NCI-H2029 (cell line): ENCODE measurements at places on chromosomes 16 and 17.

DNA sequence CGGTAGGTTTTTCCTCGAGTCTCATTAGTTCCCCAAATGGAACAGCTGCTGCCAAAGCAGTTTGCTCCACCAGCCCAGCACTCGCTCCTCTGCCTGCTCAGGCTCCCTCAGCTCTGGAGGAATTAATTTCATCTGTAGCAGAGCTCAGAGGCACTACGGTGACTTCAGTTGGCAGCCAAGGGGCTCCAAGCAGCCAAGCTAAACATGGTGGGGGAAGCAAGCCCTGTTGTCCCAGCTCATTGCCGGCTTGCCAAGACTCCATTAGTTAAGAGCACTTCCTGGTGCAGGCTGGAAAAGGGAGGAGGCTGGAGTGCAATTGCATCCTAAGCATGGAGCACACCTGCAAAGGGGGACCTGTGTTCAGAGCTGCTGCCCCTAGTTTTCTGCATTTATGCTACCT lies 78.7 kb upstream of the GPRC5B start:
- DNase-seq: peak; percentile 92

- DNase-seq: no peak
Observed at GRCh38 chr16:89350701-89351380, 133.3 kb downstream of the ZNF778 start.

DNA sequence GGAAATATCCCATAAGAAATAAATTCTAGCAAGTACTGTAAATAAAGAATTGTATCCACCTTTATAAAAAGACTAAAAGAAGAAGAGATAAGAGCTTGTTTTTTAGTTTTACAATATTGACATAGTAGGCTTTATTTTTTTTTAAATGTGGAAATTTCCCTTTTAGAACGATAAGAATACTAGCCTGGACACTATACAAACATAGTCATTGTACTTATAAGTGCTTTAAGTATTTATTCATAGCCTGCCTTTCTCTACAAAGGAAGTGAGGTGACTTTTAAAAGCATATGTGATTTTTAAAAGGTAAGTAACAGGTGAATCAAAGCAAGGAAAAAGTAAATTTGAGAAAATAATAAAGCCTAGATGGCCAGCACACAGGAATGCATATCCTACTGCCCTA lies 17.7 kb downstream of the TOX3 start:
- DNase-seq: no peak

DNA sequence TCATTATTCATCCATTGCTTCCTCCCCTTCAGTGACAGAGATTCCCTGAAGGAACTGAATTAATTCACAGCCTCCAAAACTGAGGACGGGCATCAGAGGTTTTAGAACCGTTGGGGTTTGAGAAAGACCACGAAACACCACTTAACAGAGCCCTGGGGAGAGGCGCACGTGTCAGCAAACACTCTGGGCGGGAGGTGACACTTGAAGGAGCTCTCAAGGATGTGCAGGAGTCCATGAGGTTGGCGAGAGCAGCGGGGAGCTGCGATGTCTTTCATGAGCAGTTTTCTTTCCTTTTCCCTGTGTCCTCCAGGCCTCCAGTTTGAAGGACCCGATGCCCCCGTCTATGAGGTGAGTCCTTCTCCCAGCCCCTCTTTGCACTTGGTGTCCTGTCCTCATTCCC lies 23.7 kb downstream of the B4GALNT2 start:
- DNase-seq: no peak

DNA sequence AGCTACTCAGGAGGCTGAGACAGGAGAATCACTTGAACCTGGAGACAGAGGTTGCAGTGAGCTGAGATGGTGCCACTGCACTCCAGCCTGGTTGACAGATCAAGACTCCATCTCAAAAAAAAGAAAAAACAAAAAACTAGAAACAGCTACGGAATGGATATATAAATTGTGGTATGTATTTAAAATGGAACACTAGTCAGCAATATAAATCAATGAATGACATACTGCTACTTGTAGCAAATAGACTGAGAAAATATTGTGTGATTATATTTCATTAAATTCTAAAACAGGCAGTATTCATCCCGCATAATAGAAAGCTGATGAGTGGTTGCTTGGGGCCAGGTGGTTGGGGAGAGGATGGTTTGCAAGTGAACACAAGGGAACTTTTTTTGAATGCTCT lies 261.7 kb downstream of the BCAS3 start:
- DNase-seq: no peak

GRCh38 chr16:27430512-27430911 lies 28.5 kb downstream of the IL21R start:
- no peak for DNase-seq

DNA sequence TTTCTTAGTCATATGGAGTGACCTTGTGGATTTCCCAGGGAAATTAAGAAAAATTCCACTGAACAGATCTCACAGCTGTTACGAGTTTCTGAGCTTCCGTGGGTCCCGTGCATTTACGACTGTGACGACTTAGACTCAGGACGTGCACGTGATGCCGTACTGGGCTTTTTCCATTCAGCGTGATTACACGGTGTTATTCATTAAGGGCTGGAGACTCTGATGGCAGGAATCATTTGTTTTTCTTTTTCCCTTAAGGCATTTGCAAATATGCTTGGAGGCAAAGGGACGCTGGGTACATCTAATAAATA lies 57.2 kb downstream of the TBC1D16 start:
- DNase-seq: no peak

DNA sequence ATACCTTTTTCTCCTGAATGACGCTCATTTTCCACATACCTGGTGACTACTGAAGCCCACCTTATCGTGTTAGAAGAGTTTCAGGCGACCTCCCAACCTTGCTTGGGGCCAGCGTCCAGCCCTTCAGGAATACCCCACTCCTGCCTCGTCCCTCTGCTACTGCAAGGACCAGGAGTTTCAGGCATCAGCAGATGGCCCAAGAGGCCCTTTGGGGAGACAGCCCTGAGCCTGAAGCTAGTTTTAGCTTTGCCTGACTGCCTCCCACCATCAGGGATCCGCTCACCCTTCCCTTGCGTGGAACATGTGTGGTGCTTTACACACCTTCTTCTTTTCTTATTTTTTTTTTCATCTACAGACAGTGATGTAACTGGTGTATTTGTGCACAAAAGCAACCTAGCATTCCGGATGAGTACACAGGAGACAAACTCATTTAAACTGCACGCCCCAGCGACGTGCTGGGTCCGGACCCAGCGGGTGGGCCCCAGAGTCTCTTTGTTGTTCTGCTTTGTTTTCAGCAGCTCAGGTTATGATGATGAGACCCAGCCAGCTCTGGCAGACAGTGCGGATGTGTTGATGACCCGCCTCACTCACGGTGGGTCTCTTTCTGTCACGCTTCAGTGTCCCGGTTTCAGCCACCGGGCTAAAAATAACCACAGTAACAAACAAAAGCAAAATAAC lies 242.4 kb downstream of the C16orf95 start:
- DNase-seq: no peak

DNA sequence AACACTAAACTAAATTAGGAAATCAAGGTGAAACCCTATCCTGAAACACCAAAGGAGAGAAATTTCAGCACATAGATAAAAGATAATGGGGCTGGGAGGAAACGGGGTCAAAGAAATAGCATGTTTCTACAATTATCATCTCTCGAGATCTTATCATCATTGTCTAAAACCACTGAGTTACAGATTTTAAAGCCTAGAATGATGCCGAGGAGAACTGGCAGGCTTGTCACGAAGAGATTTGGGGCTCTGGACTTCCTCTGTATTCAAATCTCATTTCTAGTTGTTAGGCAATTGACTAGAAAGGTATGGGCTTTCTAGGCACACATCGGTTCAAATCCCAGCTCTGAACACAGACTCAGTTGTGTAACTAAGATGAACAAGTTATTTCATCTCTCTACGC lies 9.3 kb downstream of the PDZD9 start:
- no peak for DNase-seq

DNA sequence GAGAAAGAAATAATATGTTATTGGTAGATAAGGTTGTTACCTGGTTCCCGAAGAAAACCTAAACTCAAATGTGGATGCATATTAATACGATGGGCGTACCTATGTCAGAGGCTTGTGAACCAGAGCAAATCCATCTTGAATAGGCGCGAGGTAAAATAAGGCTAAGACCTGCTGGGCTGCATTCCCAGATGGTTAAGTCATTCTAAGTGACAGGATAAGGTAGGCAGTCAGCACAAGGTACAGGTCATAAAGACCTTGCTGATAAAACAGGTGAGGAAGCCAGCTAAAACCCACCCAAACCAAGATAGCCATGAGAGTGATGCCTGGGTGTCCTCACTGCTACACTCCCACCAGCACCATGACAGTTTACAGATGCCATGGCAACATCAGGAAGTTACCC lies 1400.1 kb downstream of the CDH8 start:
- DNase-seq: no peak

- DNase-seq: no peak
Observed at GRCh38 chr16:48912360-48912759, 302.4 kb upstream of the N4BP1 start.

DNA sequence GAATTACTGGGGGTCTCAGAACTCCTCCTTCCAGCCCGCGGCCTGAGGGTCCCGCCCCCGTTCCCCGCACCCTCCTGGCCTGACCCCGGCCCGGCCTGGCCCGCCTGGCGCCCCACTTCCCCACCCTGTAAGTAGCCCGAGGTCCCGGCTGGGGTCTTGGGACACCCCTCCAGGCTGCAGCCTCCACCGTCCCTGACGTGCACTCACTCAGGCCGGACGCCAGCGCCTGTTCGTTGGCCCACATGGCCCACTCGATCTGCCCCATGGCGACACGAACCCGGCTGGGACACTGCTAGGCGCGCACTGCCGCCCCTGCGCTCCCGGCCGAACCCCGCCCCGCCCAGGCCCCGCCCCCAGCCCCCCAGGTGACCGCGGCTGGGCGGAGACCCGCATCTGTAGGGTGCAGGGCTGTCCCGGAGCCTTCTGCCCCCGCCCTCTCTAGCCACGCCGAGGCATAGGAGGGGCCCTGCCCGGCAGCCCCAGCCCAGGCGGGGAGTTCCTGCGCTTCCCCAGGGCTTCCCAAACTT lies at the start of gene CYBA:
TSS of gene CYBA (minus strand) at position 305 of the 527 bp plus-strand sequence. CDS start at position 265, 40 bp downstream.
- peak; percentile 13 for DNase-seq

- no peak for DNase-seq
Observed at GRCh38 chr17:73138541-73139138, 26.2 kb upstream of the SSTR2 start.

- peak; percentile 56 for DNase-seq
Observed at GRCh38 chr17:82105882-82106687, 8.0 kb upstream of the FASN start.

GRCh38 chr17:18925187-18925586 lies 26.8 kb upstream of the SLC5A10 start:
- DNase-seq: no peak

DNA sequence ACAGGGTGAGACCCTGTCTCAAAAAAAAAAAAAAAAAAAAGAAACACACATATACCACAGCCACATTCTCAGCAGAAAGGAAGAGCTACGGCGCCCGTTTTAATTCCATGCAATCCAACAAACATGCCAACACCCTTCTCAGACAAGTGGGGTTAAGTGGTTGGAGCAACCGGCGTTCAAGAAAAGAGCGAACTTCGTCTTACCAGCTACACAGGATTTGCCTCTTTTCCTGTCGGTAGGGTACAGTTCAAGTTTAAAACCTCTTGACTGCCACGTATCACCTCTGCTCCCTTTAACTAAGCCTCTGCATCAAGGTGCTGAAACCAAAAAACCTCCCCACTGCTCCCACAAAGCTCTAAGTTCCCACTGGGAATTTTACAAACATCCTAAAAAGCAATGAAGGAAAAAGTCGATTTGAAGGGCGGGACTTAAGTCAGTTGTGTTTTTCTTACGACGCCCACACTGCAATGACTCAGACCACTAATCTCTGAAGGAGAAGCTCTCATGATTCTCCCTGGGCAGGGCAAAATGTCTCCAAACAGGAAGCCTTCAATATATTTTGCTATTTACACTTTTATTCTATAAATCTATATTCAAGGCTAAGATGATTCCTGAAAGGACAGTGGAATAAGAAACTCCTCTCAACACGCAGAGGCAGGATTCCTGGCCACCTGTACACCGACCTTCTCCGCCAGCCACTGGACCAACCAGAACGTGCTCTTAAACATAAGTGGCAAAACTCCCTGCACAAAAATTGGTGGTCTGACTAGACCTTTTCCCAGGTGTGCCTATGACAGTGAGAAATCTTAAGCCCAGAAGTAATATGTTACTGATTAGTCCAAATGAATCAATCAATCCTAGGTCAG lies 18.8 kb downstream of the SRP68 start:
- no peak for DNase-seq

DNA sequence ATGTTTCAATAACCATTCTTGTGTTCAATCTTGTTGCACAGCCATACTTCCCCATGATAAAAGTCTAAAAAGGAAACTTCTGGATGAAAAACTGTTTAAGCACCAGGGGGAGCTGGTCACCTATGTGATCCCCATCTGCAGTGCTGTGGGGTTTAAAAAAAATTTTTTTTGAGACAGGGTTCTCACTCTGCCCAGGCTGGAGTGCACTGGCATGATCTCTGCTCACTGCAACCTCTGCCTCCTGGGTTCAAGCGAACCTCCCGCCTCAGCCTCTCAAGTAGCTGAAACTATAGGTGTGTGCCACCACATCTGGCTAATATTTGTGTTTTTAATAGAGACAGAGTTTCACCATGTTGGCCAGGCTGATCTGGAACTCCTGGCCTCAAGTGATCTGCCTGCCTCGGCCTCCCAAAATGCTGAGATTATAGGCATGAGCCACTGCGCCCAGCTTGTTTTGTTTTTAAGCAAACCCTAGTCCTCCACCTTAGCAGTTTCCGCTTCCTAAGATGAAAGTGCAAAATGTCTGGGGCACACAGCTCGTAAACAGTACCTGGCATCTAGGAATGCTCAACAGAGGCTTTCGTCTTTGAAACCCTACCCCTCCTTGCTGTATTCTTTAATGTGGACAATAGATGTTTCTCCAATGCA lies 25.4 kb downstream of the DNAJA2 start:
- DNase-seq: no peak

DNA sequence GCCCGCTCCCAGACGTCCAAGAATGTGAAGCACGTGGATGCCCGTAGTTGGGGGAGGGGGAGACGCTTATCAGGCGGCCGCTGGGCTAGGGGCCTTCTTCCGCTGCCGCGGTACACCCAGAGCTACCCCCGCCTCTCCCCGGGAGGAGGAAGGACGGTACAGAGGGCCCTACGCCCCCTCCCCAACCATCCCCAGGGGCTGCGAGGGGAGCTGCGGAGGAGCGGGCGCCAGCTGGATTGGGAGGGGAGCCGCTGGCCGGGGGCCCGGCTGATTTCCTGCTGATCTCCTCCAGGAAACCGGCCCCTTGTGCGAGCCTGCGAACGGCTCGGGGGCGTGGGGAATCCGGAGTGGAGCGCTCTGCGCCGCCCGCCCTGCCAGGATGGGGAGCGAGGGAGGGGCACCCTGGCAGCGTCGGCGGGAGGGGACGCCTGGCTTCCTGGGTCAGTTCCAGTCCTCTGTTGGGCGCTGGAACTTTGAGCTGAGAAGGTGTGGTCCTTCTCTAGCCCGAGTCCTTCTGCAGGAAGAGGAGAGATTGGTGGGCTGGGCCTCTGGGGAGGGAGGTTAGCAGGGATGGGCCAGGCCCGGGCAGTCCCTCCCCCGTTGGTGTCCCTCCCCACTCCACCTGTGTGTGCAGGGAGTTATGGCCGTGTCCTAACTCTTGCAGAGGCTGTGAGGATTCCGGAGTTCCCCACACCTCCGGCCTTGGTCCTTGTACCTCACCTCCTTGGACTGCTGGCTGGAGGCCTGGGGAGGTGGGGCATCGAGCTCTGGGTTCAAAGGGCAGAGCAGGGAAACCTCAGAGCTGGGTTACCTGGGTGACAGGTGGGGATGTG lies 19.2 kb downstream of the GJD3 start:
- peak; percentile 54 for DNase-seq

- DNase-seq: no peak
Observed at GRCh38 chr16:85151603-85152413, 39.5 kb upstream of the CIBAR2 start.

- DNase-seq: no peak
Observed at GRCh38 chr17:50149091-50149416, 1.4 kb downstream of the PPP1R9B start.
